Daoy (cell line): ENCODE measurements at places on chromosomes 6 and 20. TPM values are rescaled to one million over a fixed set of nuclear protein-coding genes. Genes with fewer than 3 reads are reported as not detected.

GRCh38 chr6:54579011-54579410, 267.6 kb upstream of the FAM83B start:
- DNase-seq = no peak

GRCh38 chr6:166998256-166999144, 697 bp upstream of the CEP43 start:
- DNase-seq = peak; percentile 9

The KCNB1 gene
- total RNA-seq = under 0.01 TPM in 1 of 2 replicates, not detected in the other

- no peak for DNase-seq
These were observed 897.8 kb downstream of the EPHA7 start for GRCh38 chr6:92521553-92521952.

- DNase-seq = no peak
These were observed 324.2 kb upstream of the CITED2 start for GRCh38 chr6:139698526-139699176.

- no peak for DNase-seq
These were observed 36.2 kb upstream of the GCNT2 start for GRCh38 chr6:10484912-10485311.

- DNase-seq = no peak
These were observed 57.9 kb downstream of the VEGFA start for GRCh38 chr6:43827898-43828297.

GRCh38 chr6:33445119-33445603, 9.2 kb upstream of the ZBTB9 start:
- DNase-seq = no peak

GRCh38 chr6:2468601-2468955, 223.2 kb upstream of the GMDS start:
- DNase-seq = no peak

The CCN2 gene
- 82.6 and 86.6 TPM in 2 replicates for total RNA-seq

The TCEA2 gene
- 21.7 and 26.0 TPM in 2 replicates for total RNA-seq

- DNase-seq = no peak
These were observed 63.5 kb downstream of the GINS1 start for GRCh38 chr20:25471020-25471419.
